ENCODE measurements at places on chromosomes 3 and 15.

DNA sequence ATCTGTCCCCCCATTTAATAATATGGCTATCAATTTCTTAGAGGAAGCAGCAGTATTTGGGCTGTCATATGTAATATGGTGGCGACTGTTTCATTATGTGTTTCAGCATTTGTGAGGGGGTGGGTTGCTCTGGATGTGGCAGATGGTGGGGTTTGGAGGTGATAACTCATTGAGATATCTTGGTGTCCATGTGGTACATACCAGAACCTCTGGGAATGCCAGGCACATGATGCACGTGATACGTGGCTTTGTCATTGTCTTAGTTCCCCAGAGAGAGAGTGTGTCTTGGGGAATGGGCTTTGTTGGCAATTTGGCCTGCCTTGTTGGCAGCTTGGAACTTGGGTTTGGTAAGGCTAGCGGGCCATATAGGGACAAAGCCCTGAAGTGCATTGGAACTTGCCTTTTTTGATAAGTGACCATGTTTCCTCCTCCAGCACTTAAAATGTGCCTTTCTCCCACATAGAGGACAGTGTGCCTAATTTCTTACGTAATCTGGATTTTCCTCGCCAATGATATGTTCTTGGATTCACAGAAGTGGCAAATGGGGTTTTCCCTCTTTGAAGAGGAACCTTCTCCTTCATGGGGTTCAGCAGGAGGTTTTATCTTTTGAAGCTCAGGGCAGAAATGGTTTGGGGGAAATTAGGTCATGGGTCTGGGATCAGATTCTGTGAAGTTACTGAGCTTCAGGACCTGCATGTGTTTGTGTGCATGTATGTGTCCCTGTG, 79.5 kb downstream of the DNASE1L3 start:
- no peak for DNase-seq

DNA sequence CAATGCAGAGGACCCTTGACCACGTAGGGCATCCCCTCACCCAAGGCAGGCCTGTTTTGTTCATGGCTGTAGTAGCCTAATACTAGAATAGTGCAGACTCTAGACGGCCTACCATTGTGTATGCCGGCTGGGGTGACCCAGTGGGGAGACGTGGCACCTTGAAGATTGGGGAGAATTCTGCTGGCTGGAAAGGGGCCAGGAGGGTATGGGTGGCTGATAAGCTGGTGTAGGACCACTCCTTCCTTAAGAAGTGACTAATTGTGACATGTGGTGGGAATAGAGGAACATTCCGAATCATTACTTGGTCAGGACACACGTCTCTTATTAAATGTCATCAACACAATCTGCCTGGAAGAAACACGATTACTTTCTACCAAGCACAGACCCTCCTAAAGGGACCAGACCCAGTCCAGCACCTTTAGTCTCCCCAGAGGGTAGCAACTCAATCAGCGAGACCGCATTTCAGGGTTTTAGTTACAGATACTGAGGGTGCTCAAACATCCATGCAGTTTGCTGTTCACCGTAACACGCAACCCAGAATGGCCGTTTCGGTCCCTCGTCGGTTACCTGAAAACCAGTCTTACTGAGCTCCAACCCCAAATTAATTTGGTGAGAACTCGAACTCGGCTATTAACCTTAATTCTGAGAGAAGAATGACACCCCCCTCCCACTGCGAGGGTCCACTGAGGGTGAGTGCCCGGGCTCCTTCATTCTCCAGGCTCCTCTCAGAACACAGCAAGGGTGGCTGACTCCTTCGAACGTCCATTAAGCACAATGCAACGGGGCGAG, 1.6 kb upstream of the KLF13 start:
- DNase-seq: no peak

GRCh38 chr15:25933456-25934158, 70.5 kb upstream of the ATP10A start:
- DNase-seq: no peak

- no peak for DNase-seq
Measured at GRCh38 chr15:45155739-45156138, 25.9 kb downstream of the DUOX1 start.

DNA sequence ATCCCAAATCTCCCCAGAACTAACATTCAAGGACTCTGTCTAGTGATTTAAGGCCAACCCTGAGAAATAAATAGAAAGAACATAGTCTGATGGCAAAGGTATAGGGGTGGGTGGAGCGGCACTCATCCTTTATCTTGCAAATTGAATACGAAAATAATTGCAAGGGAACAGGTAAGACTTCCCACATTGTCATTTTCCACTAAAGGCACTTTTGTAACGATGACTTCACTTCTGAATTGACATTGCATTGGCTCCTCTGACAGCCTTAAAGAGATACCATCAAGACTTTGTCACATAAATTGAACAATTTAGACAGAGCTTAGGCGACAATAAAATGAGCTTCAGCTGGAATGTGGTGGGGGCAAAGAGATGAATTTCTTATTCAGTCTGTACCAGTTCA, 75.3 kb upstream of the PLCL2 start:
- DNase-seq: no peak

GRCh38 chr3:144544871-144545270, 573.2 kb downstream of the DIPK2A start:
- no peak for DNase-seq

- DNase-seq: no peak
Measured at GRCh38 chr15:91345736-91346135, 245.7 kb downstream of the SV2B start.

GRCh38 chr3:124779751-124780191, 49.5 kb downstream of the UMPS start:
- DNase-seq: no peak

GRCh38 chr3:102205647-102206046, 229.2 kb upstream of the ZPLD1 start:
- DNase-seq: no peak

DNA sequence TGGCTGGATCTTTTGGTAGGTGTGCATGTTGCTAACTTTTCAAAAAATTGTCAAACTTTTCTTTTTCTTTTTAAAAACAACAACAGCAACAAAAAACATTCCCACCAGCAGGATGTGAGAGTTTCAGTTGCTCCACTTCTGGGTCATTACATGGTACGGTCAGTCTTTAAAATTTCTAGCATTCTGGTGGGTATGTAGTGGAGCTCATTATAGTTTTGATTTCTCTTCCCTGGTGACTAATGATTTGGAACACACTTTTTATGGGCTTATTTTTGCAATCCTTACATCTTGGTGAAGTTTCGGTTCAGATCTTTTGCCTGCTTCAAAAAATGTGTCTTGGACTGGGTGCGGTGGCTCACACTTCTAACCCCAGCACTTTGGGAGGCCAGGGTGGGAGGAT, 19.3 kb downstream of the ATP1B3 start:
- DNase-seq: no peak

DNA sequence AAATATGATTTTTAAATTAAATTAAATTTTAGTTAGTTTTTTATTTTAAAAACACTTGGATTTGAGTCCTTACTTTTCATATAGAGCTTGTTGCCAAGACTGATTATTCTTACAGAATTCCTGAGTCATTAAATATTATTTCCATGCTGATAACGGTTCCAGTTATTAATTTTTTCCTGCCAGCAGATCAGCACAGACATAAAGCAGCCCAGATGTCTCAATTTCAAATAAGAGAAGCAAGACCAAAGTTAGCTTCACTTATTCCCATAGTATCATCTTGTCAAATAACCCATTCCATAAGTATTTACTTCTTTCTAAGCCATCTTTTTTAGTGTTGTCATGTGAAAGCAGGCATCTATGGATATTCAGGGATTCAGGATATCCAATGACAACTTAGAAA, 75.3 kb downstream of the SSR3 start:
- DNase-seq: no peak

DNA sequence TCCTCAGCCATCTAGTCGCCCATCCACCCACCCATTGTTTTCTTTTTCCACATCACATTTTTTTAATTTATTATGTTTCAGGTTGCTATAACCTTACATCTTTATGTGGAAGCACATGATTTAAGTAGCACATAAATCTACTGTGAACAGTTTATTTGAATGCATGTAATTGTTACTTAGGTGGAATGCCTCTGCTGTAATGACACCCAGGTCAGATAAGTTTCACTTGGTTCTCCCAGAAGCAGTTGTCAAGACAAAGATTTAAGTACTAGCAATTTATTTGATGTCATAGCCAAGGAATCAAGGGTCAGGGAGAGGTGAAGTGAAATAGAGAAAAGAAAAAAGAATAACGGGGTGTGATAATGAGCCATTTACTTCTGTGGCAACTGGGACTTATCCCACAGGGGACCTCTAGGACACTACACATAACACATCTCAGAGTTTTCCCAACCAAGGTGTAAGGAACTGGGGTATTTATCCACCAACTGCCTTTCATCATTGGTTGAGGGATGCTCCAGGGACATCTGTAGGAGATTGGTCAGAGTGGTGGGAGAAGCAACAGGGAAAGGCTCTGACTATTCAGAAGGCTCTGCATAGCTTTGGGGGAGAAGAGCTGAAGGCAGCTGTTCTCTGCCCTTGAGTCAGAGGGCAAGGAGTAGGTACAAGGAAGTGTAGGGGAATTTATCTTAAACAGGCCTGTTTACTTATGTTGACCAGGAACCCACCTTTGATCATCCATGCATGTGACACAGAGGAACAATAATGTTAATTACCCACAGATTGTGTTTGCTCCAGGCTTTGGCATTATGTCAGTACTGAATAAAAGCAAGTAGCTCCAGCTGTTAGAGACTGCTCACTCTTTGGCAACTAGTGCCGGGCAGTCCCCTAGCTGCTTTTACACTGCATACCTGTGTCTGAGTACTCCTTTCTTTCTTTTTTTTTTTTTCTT, 94.8 kb downstream of the CD200R1L start:
- no peak for DNase-seq

- DNase-seq: no peak
Measured at GRCh38 chr3:107657971-107658370, 135.2 kb downstream of the BBX start.

GRCh38 chr3:163916596-163917560, 1161.4 kb downstream of the SI start:
- no peak for DNase-seq

GRCh38 chr15:66707310-66708082, 5.5 kb downstream of the SMAD6 start:
- no peak for DNase-seq

DNA sequence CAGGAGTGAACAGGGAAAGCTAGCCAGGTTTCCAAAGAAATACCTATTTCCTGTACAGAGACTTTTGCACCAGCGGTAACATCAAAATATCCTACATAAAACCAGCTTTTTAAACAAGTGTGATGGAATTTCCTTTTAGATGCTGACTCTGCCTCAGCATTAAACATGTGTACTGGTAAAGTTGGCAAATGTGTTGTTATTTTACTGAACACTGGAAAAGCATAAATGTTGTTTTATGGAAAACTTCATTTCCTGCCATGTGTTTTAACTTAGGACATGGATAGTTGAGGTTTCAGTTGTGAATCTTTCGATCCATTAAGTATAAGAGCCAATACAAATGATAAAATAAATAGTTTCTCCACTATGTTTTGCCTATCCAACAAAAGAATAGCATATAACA, 15.7 kb downstream of the OXNAD1 start:
- DNase-seq: no peak

- DNase-seq: no peak
Measured at GRCh38 chr3:189806171-189806951, 175.2 kb downstream of the TP63 start.

DNA sequence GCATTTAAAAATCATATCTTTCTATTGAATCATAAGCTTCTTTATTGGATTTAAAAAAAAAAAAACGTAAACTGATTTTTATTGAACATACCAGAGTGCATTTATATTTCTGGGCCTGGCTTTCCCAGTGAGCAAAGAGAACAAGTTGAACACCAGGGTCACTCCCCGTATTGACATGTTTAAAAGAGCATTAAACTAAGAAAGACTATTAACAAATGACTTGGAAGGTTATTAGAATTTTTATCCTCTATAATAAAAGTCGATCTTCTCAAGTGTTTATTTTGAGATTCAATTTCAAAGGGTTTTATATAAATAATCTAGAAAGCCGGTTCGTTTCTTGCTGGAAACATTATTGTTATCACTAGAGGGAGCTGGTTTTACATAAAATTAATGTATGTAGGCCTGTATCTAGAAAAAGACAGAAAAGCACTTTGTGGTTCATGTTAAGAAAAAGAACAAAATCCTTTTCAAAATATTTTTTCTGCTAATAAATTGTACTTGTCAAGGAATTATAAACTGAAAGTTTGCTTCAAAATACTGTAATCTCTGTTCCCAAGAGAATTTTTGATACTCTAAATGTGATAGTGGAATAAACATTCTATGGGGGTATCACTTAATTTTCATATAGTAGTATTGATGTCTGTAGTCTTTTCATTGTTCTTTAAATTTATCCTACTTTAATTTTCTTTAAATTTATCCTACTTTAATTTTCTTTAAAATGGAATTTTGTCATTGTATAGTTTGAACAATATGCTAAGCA, 321.8 kb upstream of the MME start:
- no peak for DNase-seq

- DNase-seq: no peak
Measured at GRCh38 chr3:184384342-184384741, 4.5 kb downstream of the CHRD start.

GRCh38 chr3:197354568-197355001, 56.2 kb upstream of the DLG1 start:
- DNase-seq: no peak

GRCh38 chr3:189322339-189322738, 150.6 kb downstream of the TPRG1 start:
- DNase-seq: no peak

DNA sequence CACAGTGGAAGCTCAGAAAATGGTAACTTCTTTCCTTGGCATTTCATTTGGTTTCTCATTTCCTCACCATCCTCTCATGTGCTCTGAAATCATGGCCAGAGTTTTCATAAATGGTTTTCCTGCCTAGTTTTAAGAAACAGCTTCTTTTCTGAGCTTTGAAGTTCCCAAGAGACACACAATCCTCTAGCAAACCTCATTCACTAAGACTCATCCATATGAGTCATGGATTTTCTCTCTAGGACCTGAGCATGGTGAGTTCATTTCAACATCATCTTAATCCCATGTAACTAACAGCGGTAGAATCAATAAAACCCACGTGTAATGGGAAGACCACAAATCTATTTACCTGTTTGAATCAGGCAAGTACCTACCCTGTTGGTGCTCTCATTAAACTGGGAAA, 274.5 kb upstream of the LRTM1 start:
- no peak for DNase-seq

GRCh38 chr15:82178061-82178460, 84.5 kb downstream of the EFL1 start:
- DNase-seq: no peak

- no peak for DNase-seq
Measured at GRCh38 chr3:48219543-48219942, 3.8 kb upstream of the CAMP start.

- DNase-seq: no peak
Measured at GRCh38 chr3:153599685-153600084, 437.7 kb downstream of the RAP2B start.

DNA sequence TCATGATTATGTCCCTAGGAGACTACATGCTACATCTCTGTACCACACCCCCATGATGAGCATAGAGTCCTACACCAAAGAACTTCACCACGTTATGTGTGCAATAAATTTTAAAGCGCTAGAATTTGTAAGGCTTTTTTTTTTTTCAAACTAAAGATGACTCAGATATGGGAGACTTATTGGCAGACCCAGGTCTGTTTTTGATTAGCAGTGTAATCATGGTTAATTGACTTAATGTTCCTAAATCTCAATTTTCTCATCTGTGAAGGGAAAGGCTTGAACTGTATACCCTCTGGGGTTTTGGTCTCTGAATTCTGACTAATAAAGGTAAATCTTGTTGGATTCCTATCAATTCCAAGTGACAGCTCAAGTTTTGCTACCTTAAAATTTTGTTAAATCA, 26.4 kb downstream of the ABI3BP start:
- no peak for DNase-seq

All from cortex of kidney (tissue), 1 donor.